ENCODE measurements at places on chromosomes 5 and 9.

DNA sequence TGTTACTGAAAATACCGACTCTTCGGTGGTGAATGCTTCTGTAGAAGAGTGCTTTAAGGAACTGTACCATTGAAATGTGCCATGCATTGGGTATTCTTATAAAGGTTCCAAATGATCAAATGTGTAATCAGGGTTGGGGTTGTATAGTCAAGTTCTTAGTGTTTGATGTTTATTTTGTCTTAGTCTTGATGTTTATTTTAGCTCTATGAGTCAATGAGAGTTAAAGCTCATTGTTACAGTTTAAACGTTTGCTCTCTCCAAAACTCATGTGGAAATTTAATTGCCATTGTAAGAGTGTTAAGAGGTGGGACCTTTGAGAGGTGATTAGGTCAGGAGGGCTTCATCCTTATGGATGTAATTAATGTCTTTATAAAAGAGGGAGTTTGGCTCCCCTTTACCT lies 153.0 kb downstream of the FER start:
- DNase-seq, result no peak

GRCh38 chr5:15702102-15702501 lies 202.1 kb downstream of the FBXL7 start:
- DNase-seq, result no peak

GRCh38 chr5:171050916-171051315 lies 189.1 kb downstream of the RANBP17 start:
- DNase-seq, result no peak

DNA sequence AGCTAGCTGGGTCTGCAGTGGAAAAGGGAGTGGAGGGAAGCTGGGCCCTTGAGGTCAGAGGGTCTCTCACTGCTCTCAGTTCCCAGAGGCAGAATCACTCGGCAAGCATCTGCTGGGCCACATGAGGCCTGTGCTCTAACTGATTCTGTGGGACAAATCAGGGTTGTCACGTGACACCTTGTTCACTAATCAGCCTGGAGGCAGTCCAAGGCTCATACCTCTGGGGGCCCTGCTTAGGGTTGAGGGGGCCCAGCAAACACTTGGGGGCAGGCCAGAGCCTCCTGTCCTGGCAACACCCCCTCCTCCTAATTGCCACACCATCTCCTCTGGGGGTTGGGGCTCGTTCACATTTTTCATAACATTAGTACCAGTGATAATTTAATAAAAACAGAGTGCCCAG lies 9.1 kb upstream of the DPM2 start:
- no peak for DNase-seq

DNA sequence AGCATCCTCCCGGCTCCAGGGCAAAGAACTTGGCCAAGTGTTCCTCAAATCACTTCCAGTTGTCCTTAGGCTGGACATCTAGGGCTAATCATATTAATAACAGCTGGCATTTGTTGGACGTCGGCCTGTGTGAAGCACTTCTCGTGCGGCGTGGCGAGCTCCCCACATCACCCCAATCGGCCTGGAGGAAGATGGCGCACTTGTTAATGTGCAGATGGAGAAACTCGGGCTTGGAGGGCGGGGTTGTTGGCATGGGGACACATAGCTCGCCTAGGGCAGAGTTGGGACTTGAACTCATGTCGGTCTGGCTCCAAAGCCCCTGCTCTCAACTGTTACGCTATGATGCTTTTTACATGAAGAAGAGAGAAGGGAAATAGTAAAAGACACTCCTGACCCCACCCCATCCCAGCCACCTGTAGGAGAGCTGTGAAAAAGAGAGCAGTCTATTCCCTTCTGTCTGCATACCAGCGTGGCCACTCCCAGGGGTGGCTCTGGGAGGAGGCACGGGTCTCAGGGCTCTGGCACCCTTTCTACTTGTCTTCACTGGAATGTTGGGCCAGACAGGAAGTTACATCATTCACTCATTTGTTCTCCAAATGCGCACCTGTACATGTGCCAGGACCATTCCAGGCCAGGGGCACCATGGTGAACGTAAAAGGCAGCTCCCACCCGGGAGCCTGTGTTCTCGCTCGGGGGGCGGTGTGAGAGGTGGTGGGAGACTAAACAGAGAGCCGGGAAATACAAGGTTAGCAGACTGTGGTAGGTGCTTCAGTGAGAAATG lies 12.8 kb upstream of the NUP214 start:
- no peak for DNase-seq

GRCh38 chr9:109856785-109857184 lies 76.8 kb downstream of the PALM2AKAP2 start:
- no peak for DNase-seq

DNA sequence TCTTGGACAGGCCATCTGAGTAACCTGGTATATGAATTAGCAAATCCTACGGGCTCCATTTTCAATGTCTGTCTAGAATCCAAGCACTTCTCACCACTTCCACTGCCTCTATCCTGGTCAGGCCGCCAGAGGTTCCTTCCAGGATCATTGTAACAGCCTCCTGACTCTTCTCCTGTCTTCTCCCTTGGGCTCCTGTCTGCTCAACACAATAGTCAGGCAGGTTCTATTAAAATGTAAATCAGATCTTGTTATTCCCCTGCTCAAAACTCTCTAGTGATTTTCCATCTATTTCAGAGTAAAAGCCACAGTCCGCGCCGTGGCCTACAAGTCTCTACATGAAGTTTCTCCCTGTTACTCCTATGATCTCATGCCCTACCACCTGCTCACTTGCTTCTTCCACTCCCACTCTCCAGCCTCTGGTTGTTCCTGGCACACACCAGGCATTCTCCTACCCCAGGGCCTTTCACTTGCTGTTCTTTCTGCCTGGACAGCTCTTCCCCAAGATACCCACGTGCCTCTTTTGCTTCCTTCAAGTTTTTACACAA lies 21.7 kb downstream of the ZNF366 start:
- DNase-seq, result no peak

DNA sequence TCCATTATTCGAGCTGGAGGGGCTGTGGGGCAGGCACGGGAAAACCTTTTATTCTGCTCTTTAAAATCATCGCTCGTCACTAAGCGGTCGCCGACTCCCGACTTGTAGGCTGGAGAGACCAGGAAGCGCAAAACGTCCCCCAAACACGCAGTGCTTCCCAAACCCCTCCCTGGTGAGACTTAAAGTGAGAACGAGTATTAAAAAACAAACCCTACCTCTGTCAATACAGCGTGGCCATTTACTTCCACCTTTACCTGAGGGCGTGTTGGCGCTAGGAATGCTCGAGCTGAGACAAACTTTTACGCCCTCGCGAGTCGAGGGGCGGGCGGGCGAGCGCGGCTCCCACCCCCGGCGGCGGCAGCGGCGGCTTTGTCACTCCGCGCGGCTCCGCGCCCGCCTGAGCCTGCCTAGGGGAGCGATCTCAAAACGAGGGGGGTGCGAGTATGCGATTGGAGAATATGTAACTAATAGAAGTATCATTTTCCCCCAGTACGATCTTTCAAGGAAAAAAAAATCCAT lies at the start of gene NR2F1-AS1:
Gene NR2F1-AS1 (minus strand): TSS at position 293 of the 519 bp plus-strand sequence.
- no peak for DNase-seq

DNA sequence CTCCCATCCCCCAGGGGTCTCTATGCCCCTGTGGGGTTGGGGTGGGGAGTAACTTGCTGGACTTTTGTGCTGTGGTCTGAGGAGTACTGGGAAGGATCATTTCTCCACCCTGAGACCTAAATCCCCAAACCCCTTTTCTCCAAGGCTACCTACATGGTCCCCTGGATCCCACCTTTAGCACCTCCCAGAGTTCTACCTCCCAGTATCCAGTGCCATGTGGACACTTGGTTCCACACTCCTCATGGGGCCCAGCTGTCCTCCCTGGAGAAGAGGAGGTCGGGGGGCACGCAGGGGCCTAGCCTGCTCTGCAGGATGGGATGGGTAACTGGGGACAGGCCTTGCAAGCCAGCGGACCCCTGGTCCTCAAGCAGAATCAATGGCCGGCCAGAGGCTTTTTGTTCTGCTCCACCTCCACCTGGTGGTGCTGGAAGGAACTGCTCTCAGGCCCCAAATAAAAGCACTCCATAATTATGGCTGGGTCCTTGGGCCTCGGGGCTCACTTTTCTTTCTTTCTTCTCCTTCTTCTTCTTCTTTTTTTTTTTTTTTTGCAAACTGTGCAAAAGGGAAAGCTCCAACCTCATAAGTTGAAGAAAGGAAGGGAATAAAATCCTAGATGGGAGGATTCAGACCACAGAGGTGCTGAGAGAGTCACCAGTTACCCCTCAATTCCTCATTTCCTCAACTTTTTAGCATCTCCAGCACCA lies 68.4 kb downstream of the PSD2 start:
- DNase-seq, result peak; percentile 26

DNA sequence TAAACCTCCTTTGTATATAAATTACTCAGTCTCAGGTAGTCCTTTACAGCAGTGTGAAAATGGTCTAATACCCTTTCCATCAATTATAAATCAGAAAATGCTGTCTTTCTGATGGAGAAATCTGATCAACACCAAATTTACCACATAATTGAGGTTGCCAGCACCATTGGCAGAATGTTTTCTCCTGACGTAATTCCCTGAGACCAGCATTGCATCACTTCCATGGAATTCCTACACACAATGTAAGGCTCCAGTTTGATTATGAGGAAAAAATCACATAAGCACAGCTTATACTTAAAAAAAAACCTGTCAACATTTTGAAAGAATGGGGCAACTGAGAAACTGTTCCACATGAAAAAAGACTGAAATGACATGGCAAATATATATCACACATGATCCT lies 618.7 kb upstream of the CDH6 start:
- DNase-seq, result no peak

GRCh38 chr9:74496406-74496805 lies 729 bp upstream of the RORB start:
- no peak for DNase-seq

- DNase-seq, result no peak
Observed at GRCh38 chr5:88116396-88116795, 152.2 kb downstream of the TMEM161B start.

DNA sequence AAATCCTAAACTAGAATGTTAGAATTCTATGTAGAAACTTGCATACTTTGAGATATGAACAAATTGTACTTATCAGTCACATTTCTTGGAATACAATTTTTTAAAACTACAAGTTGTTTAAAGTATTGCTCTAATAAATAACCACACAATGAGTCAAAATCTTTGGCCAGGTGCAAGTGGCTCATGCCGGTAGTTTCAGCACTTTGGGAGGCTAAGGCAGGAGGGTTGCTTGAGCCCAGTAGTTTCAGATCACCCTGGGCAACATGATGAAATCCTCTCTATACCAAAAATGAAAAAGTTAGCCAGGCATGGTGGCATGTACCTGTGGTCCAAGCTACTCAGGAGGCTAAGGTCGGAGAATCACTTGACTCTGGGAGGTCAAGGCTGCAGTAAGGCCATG lies 257.8 kb downstream of the COX7C start:
- DNase-seq, result no peak

DNA sequence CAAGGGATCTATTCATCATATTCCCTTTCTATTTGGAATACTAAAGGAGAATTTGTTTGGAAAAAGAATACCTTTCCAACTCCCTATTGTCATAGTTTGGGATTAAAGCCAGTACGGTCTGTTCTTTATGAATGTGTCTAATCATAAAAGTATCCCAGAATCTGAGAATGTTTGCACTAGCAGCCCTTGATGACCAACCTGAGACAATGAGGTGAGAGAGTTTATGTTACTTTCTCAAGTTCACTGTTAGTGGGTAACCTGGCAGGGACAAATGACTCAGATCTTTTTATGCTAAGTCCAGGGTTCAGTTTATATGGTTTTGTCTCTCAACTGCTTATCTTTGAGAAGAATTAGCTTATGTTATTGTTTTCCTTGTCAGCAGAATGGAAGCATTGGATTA lies 25.3 kb upstream of the TLR4 start:
- DNase-seq, result no peak

- no peak for DNase-seq
Observed at GRCh38 chr9:27880635-27881034, 307.4 kb upstream of the C9orf72 start.

DNA sequence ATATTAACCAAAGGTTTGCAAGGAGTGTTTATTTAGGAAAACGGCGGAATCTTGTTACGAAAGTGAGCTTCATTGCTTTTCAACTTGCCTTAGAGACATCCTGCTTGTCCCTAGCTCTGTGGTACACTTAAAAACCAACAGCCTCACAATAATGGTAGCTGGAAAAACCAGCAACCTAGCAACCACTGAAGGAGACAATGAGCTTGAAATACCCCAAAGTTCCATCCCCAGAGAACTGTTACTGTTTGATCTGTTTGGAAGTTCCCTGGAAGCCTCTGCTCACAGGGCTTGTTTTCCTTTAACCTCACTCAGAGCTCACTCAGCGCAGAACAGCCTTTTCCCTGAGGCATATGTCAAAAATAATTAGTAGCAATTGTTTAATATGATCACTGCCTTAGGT lies 43.2 kb downstream of the SH3TC2 start:
- no peak for DNase-seq

- no peak for DNase-seq
Observed at GRCh38 chr5:1901061-1901460, 18.3 kb upstream of the IRX4 start.

GRCh38 chr5:140351609-140352334 lies 5.4 kb upstream of the HBEGF start:
- DNase-seq, result no peak

DNA sequence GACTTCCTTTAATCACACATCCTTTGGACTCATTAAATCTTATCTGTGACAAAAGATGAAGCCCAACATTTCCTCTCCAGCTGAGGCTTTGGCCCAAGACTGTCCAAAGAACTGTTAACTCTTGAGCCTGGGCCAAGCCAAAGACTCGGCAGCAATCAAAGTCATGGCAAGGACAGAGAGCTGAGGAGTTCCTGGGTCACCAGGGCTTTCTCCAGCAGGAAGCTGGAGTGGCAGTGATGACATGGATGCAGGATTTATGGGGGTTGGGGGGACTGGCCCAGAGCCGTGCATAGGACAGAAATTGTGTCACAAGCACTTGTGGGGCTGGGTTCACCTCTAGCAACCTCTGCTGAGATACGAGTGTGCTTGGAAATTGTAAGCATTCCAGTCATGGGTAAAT lies 440.3 kb downstream of the PLK2 start:
- DNase-seq, result no peak

DNA sequence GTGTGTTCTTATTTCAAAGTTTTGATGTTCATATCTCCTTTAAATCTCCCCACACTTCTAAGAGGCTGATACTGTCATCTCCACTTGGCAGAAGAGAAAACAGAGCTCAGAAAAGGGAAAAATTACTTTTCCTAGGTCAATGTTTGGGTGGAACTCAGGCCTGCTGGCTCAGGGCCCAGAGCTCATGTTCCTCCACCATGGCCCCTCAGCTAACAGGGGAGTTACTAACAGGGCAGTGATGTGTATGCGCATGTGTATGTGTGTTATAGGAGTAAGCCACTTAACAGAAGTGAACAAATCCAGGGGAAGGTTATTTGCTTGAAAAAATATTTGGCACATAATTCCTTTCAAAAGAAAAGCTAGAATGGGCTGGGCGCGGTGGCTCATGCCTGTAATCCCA lies 2.5 kb downstream of the C1QTNF2 start:
- no peak for DNase-seq

- no peak for DNase-seq
Observed at GRCh38 chr5:55920784-55921183, 69.6 kb downstream of the IL31RA start.

DNA sequence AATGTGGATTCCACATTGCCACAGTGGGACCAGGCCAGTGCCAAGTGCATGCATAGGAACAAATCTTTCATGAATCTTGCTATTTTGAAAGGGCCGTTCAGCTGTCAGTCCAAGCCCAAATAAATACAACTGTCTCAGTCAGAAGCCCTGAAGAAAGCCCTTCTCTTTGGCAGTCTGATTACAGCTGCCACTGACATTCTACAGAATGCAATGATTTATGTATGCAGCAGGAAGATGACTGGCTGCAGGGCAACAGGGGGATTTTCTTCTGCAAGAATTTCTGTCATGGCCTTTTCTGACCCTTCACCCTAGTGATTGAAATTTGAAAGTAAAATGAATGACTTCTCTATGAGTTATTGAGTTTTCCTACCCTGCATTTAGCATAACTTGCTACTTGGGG lies 86.7 kb upstream of the FER start:
- no peak for DNase-seq

Data from activated T-helper 9 cell treated with anti-CD3 and anti-CD28 coated beads, Interleukin-2, amount 50 U/mL, for 16 hours (primary cell).